ENCODE measurements at places on chromosomes 2 and 18. TPM values are rescaled to one million over a fixed set of nuclear protein-coding genes. Genes with fewer than 3 reads are reported as not detected.
A peak's percentile ranks its signal among the peaks of the same experiment; 100 is the strongest.

- DNase-seq: no peak
Observed at GRCh38 chr18:58527285-58527951, 101.5 kb downstream of the ALPK2 start.

- DNase-seq: no peak
Observed at GRCh38 chr2:6065703-6066102, 373.5 kb downstream of the SOX11 start.

The ZNG1B gene
- 45.5 TPM for total RNA-seq

- no peak for DNase-seq
Observed at GRCh38 chr2:206935991-206936842, 3.1 kb upstream of the CPO start.

The SULT1C2 gene
- total RNA-seq: not detected

GRCh38 chr18:7202169-7202568, 28.7 kb upstream of the LRRC30 start:
- no peak for DNase-seq

- DNase-seq: peak; percentile 82
Observed at GRCh38 chr2:62814123-62814522, 108.6 kb downstream of the EHBP1 start.

DNA sequence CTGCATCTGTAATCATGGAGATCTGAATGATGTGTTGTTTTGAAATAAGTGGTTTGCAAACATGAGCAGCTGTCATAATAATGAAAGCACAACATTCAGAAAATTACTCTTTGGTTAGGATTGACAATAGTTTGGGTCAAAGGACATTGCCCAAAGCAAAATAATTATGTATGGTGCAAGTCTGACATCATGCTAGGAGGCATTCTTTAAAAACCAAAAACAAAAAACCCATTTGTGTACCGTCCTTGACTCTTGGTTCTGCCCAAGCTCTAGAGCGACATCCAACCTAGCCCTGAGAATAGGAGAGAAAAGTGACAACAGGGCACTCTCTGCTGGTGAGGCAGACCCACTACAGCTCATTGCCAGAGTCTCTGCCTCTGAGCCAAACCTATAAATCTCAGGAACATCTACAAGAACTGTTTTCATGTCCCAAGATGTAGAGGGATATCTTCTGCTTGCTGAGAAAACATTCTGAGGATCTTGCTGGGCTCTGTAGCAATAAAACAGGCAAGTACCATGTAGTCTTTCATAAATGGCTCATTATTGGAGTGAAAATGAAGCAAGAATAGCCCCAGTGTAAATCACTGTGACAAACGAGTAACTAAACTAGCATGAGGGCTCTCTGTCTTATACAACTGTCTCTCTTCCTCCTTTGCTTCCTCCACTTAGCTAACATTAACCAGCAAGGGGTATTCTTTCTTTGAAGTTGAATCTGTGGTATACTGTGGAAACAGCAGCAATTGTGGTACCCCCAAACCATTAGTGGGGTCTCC, 266.8 kb upstream of the CXCR4 start:
- peak; percentile 30 for DNase-seq

The CERKL gene
- total RNA-seq: not detected

- DNase-seq: no peak
Observed at GRCh38 chr2:72273384-72273783, 125.7 kb upstream of the CYP26B1 start.

GRCh38 chr2:65974067-65974723, 460.7 kb upstream of the MEIS1 start:
- no peak for DNase-seq

The PLA2R1 gene
- 6.9 TPM for total RNA-seq

The POTEJ gene
- not detected for total RNA-seq

DNA sequence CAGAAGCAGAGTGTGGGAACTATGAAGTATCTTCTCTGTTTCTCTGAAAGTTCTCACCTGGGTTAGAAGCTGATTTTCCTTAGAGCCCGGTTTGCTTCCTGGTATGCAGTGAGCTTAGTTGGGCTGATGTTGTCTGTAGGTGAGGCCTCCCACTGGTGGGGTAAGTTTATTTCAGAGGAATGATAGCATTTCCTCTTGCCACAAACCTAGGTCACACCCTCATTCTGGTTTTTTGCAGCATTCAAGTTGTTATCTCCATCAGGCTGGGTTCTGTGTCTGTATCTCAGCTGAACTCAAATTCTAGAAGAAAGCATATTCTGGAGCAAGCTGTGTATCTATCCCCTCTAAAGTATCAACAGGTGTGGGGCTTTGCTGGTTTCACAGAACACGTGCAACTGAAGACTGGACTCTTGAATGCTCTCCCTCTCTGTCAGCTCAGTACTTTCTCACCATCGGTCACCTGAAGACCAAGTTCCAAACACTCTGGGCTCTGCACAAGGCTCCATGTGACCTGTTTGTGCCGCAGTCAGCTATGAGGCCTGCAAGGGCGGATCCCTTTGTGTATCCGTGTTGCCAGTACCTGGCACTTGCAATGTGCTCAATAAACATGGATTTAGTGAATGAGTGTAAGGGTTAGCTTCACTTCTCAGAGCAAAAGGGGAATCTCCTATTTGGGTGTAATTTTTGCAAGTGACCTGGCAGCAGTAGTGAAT, 49.5 kb upstream of the MBOAT2 start:
- no peak for DNase-seq

DNA sequence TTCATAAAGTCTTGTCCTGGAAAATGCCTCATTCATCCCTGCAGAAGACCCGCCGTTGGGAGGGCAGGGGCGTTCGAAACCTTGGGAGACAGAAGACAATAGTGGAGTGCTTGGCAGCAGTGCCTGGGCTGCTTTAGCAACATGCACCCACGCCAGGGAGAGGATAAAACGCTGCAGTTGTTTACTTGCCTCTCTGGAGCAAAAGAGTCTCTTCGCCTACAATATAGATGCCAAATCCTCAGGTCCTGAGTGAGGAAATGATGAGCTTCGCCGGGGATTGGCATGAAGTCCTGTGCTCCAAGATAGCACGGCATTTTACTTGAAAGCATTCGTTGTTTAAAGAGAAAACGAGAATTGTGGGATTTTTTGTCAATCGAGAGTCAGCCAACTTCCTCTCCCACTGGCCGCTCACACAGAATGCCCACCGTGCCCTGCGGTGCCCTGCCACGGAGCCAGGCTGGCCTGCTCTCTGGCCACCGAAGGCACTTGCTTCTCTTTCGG, 152.5 kb upstream of the POU3F3 start:
- no peak for DNase-seq

- no peak for DNase-seq
Observed at GRCh38 chr2:159976527-159977160, 85.8 kb downstream of the PLA2R1 start.

- peak; percentile 40 for DNase-seq
Observed at GRCh38 chr18:47050468-47050867, 15.0 kb upstream of the ELOA2 start.

DNA sequence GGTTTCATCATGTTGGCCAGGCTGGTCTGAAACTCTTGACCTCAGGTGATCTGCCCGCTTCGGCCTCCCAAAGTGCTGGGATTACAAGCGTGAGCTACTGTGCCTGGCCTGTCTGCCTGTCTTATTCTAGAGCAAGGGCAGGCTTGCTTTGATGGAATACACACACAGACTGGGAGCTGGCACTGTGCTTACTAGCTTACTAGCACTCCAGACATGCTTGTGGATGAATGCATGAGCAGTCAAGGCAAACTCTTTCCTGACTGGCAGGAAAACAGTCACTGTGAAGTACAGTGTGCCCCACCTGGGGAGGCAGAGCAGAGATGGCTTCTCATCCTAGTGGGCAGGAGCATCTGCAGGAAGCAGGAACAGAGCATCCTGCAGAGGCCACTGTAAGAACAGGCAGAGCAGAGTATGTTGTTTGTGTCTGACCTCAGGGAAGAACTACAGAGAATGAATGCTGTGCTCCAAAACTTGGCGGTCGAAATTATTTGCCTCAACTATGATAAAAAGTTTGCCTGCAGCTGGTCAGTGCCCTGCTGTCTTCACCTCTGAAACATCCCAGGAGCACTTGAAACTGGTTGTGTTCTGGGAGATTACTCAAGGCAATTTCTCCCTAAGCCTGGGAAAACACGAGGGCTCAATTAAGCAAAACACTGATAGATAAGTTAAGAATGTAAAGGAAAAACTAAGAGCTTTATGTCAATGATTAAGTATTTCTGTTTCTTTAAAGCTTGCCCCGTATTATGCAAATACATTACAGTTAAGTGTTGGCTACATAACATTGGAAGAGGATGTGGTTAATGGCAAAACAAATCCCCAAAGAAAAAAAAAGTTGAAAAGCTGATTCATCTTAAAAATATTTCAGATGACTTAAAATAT, 102.4 kb downstream of the VAPA start:
- DNase-seq: peak; percentile 79

DNA sequence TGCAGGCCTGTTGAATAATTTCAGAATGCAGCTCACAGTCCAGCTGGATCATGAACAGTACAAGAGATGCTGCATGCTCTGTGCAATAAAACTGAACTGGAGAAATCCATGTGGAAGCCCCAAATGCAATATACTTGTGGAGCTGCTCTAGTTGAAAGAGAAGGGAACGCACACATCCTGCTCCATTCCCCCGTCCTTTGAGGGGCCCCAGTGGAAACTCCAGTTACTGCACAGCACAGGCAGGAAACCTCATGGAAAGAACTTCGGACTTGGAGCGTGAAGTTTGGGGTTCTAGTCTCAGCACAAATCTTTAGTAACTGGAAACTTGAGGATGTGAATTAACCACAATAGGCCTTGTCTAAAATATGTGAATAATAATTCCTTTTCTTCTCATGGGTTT, 73.2 kb downstream of the PLA2R1 start:
- no peak for DNase-seq

GRCh38 chr18:39191931-39192330, 1626.3 kb upstream of the CELF4 start:
- no peak for DNase-seq

Measured in RPMI7951 (cell line).